ENCODE measurements at places on chromosomes 3 and 15. TPM values are rescaled to one million over a fixed set of nuclear protein-coding genes. Genes with fewer than 3 reads are reported as not detected.
A peak's percentile ranks its signal among the peaks of the same experiment; 100 is the strongest.

GRCh38 chr3:114154321-114154821 is 24.5 kb downstream of the DRD3 start:
- no peak overlapping the region for H3K4me3 ChIP-seq
- peak; percentile 82 for DNase-seq
- H3K4me1 ChIP-seq, result no peaks in the 10 kb centered on the region
- no peaks in the 10 kb centered on the region for H3K36me3 ChIP-seq
- peaks cover 16% of the 10 kb centered on the region for H3K27me3 ChIP-seq

DNA sequence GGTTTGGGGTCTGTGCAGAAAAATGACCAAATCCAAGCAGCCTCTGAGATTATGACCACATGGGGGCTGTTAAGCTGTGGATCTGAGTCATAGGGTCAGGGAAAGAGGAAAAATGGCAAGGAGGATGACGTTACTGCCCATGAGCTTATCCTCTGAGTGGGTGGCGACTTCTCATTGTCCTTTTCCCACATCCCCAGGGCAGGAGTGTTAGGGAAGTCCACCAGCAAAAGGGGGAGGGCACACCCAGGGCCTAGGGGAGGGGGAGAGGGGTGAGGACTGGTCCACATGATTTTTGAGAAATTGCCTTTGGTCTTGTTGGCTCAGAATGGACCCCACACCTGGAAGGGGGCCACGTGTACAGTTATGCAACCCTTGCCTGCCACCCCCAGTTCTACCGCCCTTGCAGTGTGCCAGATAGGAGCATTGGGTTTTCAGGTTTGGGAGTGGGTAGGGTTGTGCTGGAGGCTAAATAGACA is 2.6 kb downstream of the CD276 start:
- H3K4me1 ChIP-seq, result peaks cover 4% of the 10 kb centered on the region
- H3K36me3 ChIP-seq, result no peaks in the 10 kb centered on the region
- peak overlapping the region; percentile 88 for H3K4me3 ChIP-seq
- peak; percentile 28 for DNase-seq

Gene BFSP2
- total RNA-seq, result not detected

- H3K27me3 ChIP-seq, result no peaks in the 10 kb centered on the region
- H3K4me3 ChIP-seq, result no peak overlapping the region
- H3K27ac ChIP-seq, result no peak overlapping the region
- H3K4me1 ChIP-seq, result no peaks in the 10 kb centered on the region
- DNase-seq, result no peak
Observed at GRCh38 chr3:25178672-25179071, 249.4 kb upstream of the RARB start.

GRCh38 chr3:54168451-54168850 is 46.1 kb downstream of the CACNA2D3 start:
- DNase-seq, result peak; percentile 75
- H3K4me1 ChIP-seq, result no peaks in the 10 kb centered on the region
- H3K4me3 ChIP-seq, result no peak overlapping the region
- no peak overlapping the region for H3K27ac ChIP-seq

DNA sequence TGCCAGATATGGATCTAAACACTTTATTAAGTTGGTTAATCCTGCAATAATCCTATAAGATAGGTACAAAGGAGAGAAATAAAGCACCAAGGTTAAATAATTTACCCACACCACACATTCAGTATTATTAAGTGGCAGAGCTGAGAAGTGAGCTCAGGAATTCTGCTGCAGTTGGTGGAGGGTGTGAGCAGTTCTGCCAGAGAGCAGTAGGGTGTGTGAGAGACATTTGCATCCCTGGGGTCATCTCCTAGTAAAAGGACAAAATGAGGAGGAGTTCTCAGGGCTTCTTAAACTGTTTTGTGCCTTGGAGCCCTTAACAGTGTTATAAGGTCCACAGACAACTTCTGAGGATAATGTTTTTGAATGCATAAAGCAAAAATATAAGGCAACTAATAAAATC is 484.5 kb downstream of the TAFA4 start:
- H3K27me3 ChIP-seq, result no peaks in the 10 kb centered on the region
- no peaks in the 10 kb centered on the region for H3K4me1 ChIP-seq
- no peaks in the 10 kb centered on the region for H3K36me3 ChIP-seq
- DNase-seq, result peak; percentile 53
- H3K4me3 ChIP-seq, result no peak overlapping the region

Gene ACOX2
- total RNA-seq, result 3.0 TPM

DNA sequence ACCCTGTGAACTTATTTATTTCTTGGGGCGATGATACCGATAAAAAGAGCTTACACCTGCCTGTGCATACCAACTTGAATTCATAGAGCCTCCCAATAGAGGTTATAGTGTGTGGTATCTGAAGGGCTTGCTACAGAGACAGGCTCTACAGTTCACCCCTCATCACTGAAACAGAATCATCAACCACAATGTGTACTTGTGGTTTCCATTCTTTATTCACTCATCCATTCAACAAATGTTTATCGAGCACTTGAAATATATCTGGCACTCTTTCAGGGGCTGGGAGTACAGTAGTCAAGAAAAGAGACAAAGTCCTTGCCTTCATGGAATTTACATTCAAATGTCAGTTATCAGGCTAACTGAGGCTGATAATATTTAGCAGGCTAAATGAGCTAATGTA is 134.4 kb upstream of the SKOR1 start:
- no peak overlapping the region for H3K27ac ChIP-seq
- H3K4me3 ChIP-seq, result no peak overlapping the region
- DNase-seq, result no peak
- no peaks in the 10 kb centered on the region for H3K4me1 ChIP-seq
- no peaks in the 10 kb centered on the region for H3K27me3 ChIP-seq
- H3K36me3 ChIP-seq, result no peaks in the 10 kb centered on the region

- no peaks in the 10 kb centered on the region for H3K36me3 ChIP-seq
- no peaks in the 10 kb centered on the region for H3K27me3 ChIP-seq
- DNase-seq, result no peak
Observed at GRCh38 chr3:7871003-7871560, 630.5 kb upstream of the LMCD1 start.

Gene ASB14
- total RNA-seq, result not detected

Gene CHST13
- 1.6 TPM for total RNA-seq

- no peak overlapping the region for H3K27ac ChIP-seq
- no peaks in the 10 kb centered on the region for H3K27me3 ChIP-seq
- no peak overlapping the region for H3K4me3 ChIP-seq
- no peaks in the 10 kb centered on the region for H3K36me3 ChIP-seq
- H3K4me1 ChIP-seq, result no peaks in the 10 kb centered on the region
Observed at GRCh38 chr15:100285641-100286295, 56.0 kb downstream of the ADAMTS17 start.

Gene TRH
- 0.22 TPM for total RNA-seq

Gene FOXL2
- 0.27 TPM for total RNA-seq

- no peak overlapping the region for H3K27ac ChIP-seq
- no peaks in the 10 kb centered on the region for H3K4me1 ChIP-seq
- DNase-seq, result peak; percentile 62
- H3K4me3 ChIP-seq, result no peak overlapping the region
- H3K36me3 ChIP-seq, result peaks cover 41% of the 10 kb centered on the region
Observed at GRCh38 chr3:120442975-120443517, 7.7 kb downstream of the FSTL1 start.

GRCh38 chr15:33671456-33671855 is 296.8 kb upstream of the CHRM5 start:
- H3K4me1 ChIP-seq, result no peaks in the 10 kb centered on the region
- DNase-seq, result no peak
- H3K36me3 ChIP-seq, result no peaks in the 10 kb centered on the region
- no peak overlapping the region for H3K4me3 ChIP-seq

DNA sequence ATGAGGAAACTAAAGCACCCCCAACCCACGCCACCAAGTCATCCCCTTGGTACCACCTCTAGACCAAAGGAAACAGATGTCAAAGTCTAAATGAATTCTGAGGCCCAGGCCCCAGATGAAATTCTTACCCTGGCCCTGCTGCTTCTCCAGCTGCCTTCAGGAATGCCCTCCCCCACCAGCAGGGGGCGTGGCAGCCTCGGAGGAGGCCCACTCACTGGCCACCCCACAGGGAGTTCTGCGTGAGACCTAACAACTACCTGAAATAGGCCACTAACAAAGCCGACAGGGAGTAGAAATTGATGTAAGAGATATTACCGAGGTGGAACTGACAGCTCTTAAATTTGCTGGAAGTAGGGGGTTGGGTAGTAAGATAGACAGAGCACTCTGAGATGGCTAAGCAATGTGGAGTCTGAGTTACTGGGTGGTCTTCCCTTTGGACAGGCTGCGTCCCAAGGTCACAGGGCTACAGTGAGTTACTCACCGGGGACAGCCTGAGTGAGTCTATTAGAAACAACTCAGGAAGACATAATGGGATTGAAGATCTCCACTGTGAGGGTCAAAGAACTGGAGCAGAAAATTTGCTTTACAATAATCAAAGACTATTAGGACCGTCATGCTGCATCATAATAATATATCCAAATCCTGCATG is 240.7 kb downstream of the SHOX2 start:
- H3K36me3 ChIP-seq, result no peaks in the 10 kb centered on the region
- no peaks in the 10 kb centered on the region for H3K4me1 ChIP-seq
- H3K27me3 ChIP-seq, result no peaks in the 10 kb centered on the region

All from endodermal cell (in vitro differentiated cells).